NCI-H526 treated with DMSO at 0.1 percent for 48 hours (cell line): ENCODE measurements at places on chromosomes 11 and 22.

GRCh38 chr11:10263929-10264328 lies 30.1 kb downstream of the SBF2 start:
- no peak for DNase-seq

DNA sequence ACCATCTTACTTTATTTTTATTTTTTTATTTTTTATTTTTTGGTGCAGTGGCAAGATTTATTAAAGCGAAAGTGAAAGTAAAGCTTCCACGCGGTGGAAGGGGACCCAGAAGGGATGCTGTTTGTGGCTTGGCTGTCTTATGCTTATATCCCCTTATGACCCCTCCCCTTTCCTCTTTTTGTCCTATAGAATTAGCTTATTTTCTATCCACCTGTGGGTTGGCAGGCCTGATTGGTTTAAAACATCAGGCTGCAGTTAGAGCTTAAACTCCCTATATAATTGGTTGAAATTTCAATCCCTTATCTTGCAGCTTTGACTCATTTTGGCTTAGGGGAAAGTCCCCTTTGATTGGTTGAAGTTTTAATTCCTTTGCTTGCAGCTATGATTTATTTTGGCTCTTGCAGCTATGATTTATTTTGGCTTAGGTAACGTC lies 50.5 kb downstream of the NNMT start:
- no peak for DNase-seq

- no peak for DNase-seq
Observed at GRCh38 chr22:42587588-42588175, 27.0 kb downstream of the POLDIP3 start.

GRCh38 chr11:75350743-75351540 lies 519 bp downstream of the ARRB1 start:
- peak; percentile 56 for DNase-seq

GRCh38 chr22:32574411-32574810 lies 99.8 kb downstream of the FBXO7 start:
- no peak for DNase-seq

- DNase-seq: no peak
Observed at GRCh38 chr11:64232182-64232966, 2.0 kb upstream of the VEGFB start.

GRCh38 chr11:9265211-9266131 lies at the start of gene DENND5A:
Gene DENND5A (minus strand): TSS chr11:9265350. CDS start chr11:9265069, 281 bp downstream.
- DNase-seq: peak; percentile 78
